ENCODE measurements at places on chromosomes 13 and 19.

- DNase-seq, result no peak
These were observed 755 bp upstream of the RAB3A start for GRCh38 chr19:18204394-18205199.

DNA sequence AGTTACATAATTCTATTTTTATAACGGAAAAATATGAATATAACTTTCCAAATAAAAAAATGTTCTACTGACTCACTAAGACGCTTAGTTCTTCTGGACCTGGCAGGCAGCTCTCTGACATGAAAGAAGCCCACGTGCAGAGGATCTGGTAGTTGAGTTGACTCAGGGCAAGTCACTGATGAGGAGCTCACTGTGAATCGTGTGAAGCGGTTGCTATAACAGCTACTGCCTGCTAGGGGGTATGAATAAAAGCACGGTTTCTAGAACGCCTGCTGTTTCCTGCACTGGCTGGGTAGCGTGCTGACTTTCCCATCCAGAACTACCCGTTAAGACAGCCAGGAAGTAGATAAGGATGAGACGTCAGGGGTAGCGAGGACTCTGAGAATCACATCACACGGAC is 54.7 kb upstream of the WASF3 start:
- no peak for DNase-seq

- peak; percentile 82 for DNase-seq
These were observed 15.1 kb downstream of the CCDC97 start for GRCh38 chr19:41324921-41325639.

DNA sequence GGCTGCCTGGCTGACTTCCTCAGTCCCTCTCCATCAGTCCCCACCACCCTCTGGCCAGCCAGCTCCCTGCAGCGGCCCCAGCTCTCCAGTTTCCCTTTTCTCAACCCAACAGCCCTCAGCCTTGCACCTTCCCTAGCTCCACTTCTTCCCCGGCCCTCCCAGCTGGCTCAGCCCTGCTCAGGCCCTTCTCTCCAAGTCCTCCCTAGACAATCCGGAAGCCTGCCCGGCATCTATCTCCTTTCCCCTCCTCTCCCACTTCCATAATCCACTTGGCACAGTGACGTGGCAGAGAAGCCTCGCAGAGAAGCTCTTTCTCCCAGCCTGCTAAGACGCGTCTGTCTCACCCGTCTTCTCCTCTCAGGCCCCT is 1.1 kb downstream of the UBXN6 start:
- no peak for DNase-seq

DNA sequence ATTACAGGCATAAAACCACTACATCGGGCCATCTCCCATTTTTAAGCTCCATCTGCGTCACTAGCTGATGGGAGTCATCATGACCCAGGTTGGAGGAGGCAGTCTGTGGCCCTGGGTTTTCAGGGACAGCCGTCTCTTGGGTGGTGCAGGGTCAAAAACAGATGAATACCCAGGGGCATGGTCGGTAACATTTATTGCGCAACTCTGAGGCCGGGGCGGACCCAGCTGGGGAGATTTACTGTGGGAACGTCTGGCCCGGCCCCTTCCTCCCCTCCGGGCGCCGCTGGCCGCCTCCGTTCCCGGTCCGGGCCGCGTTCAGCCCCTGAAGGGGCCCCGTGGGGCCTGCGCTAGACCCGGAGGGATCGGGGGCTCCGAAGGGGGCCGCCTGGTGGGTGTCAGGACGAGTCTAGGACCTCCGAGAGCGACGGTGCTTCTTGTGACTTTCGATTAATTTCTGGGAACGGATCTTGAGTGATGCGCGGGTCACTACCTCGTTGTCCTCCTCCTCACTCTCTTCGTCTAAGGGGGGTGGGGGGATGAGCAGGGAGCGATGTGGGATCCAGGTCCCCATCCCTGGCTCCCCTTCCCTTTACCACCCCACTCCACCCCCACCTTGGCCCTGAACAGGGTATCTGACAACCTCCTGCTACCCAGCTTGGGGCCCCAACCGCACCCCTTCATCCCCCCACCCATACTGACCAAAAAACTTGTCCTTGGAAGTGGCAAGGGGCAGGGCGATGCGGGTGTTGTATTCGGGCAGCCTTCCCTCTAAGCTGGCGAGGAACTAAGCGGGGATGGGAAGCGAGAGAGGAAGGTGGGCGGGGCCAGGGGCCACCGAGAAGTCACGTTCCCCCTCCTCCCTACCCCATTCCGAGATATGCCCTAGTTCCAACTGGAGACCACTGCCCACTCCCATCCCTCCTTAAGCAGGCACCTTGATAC is 1.6 kb upstream of the RGL3 start:
- peak; percentile 75 for DNase-seq

DNA sequence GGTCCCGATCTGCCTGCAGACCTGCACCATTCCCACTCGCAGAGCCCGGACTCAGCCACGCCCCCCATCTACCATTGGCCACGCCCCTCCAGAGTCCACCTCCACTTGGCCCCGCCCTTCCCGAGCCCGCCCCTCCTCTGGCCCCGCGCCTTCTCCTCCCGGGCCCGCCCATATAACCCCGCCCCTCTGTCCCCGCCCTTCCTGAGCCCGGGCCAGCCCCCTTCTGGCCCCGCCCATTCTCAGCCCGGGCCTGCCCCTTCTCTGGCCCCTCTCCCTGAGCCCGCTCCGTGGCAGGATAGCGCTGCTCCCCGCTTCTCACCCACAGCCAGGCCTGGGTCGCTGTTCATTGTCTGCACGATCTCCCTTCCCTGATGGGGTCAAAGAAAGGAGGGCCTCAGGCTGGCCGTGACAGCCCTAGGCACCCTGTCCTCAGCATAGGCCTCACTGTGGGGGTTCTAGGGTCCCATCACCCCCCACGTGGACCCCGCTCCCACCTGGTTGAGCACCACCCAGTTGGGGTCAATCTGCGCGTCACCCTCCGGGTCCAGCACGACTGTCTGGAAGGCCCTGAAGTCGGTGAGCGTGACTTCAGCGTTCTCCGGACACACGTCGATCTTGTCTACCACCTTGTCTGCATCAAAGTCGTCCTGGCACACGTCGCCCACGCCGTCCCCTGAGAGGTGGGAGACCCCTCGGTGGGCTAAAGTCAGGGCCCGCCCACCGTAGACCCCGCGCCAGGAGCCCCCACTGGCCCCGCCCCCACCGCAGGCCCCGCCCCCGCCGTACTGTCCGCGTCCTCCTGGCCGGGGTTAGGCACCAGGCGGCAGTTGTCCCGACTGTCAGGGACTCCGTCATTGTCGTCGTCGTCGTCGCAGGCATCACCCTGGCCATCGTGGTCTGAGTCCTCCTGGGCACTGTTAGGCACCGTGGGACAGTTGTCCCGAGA is 5.7 kb downstream of the COMP start:
- peak; percentile 87 for DNase-seq

DNA sequence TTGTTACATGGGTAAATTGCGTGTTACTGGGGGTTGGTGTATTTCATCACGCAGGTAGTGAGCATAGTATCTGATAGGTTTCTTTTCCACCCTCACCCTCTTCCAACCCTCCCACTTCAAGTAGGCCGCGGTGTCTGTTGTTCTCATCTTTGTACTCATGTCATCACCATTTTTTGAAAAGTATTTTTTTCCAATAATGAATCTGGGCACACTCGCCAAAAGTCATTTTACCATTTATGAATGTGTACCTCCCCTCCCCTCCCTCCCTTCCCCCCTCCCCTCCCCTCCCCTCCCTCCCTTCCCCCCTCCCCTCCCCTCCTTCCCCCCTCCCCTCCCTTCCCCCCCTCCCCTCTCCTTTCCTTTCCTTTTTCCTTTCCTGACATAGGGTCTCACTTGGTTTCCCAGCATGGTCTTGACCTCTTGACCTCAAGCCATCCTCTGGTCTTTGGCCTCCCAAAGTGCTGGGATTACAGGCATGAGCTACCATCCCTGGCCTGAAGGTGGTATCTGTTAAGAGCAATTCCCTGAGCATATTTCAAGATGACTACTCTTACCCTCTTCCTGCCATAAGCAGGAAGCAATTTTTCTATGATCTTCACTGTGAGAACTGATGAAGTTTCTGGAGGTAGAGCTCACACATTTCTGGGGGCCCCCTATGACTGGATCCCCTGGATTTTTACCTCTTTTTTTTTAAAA is 15.7 kb downstream of the ZNF627 start:
- no peak for DNase-seq

DNA sequence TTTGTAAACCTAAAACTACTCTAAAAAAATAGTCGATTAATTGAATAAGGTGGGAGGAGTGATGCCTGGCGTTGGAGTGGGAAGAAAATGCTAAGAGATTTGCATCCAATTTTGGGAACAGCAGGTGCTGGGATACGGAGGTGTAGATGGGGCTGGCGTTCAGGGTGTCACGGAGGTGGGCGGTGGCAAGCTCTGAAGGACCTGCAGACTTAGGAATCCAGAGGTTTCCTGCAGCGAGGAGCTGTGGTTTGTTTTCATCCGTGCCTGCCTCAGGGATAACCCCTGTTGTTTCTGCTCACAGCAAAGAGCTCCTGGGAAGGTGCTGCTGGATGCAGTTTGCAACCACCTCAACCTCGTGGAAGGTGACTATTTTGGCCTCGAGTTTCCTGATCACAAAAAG is 166.4 kb upstream of the RNF113B start:
- no peak for DNase-seq

GRCh38 chr19:1309977-1310852 is 24.5 kb downstream of the EFNA2 start:
- no peak for DNase-seq

- DNase-seq, result no peak
These were observed 120.5 kb upstream of the SPACA7 start for GRCh38 chr13:112255550-112256120.

GRCh38 chr13:46146898-46147297 is 35.1 kb downstream of the LCP1 start:
- DNase-seq, result no peak

DNA sequence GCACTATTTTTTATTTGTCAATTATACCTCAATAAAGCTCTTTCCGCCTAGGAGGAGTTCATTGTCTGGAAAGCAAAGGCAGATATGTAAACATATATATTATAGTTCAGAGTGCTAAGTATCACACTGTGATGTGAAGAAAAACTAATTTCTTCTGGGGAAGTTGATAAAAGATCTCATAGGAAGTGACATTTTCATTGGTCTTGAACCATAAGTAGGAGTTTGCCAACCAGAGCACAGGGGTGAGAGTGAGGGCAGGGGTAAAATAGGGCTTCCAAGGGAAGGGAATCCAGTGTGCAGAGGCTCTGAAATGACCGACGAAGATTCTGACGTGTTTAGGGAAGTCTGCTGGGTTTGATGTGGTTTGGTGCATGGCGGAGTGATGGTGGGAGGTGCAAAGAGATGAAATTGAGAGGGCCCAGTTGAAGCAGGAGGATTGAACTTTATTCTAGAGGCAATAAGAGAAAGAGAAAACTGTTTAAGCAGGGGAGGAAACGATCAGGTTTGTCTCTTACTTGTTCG is 780 bp upstream of the GTF2F2 start:
- DNase-seq, result no peak

- DNase-seq, result no peak
These were observed 46.1 kb downstream of the LHFPL6 start for GRCh38 chr13:39556866-39557265.

- DNase-seq, result no peak
These were observed 60.5 kb downstream of the COL4A2 start for GRCh38 chr13:110367620-110368019.

DNA sequence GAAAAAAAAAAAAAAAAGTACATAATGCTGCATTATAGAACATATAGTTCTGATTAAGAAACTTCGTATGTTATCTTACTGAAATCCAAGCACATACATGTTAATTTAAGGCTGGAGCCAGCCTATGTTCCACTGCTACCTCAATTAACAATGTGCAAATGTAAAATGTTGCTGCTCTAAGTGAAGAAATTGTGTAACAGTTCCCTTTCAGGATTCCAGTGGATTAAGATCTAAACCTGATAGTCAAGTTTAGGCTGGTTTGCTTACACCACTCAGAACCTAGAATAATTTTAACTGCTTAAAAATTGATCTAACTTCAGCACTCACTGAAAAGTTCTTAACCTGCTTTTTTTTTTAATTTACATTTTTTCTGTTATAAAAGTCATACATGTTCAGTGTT is 4.2 kb downstream of the VPS36 start:
- no peak for DNase-seq

DNA sequence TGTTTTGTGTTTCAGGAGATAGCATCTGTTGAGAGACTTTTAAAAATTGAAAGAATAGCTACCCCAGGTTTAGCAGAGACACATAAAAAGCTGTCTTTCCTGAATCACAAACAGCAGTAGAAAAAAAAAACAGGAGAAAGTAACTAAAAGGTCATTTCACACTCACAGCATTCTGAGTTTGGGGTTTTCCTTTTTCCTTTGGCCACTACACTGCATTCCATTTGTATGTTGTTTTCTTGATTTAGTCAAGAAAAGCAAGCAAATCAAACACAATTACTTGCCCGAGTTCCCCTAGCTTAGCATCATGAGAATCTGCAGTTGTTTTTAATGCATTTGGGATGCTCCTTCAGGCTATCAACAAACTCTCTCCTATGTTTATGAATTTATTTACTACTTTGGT is 161.0 kb downstream of the KCTD12 start:
- DNase-seq, result no peak

- no peak for DNase-seq
These were observed 1.0 kb downstream of the ZNF420 start for GRCh38 chr19:37079238-37079637.

DNA sequence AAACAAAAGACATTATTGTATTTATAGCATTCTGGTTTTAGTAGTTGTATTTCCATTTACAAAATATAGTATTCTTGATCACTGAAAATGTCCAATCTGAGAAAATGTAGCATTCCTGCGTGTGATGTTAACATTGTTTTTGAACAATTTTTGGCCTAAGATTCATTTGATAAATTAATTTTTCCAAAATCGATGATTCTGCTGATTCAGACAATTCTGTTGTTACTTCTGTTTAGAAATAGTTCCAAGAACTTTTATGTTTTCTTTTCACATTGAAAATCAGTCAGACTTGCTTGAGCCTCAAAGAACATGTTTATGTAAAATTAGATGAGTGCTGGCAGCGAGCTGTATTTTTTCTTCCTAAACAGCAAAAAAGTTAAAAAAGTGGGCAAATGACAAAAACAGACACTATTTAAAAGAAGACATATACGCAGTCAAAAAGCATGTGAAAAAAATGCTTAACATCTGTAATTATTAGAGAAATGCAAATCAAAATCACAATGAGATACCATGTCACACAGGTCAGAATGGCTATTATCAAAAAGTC is 804.5 kb upstream of the MIR17HG start:
- no peak for DNase-seq
